Neural crest cell (in vitro differentiated cells): ENCODE measurements at places on chromosomes 3 and 15.

DNA sequence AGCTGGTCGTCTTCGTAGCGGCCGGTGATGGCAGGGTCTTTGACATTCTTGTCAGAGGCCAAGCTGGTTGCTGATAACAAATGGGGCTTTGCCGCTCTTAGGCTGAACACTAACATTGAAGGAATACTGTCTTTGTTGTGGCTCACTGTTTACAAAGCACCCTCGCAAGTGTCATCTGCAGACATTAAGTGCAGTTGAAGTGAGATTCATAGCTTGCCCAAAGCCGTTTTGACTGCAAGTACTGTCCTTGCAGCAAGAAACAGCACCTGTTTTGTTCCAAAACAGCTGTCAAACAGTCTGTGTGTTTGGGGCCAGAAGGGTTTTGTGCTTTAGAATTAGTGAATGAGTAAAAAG is 568 bp downstream of the SENP2 start:
- no peak for DNase-seq

DNA sequence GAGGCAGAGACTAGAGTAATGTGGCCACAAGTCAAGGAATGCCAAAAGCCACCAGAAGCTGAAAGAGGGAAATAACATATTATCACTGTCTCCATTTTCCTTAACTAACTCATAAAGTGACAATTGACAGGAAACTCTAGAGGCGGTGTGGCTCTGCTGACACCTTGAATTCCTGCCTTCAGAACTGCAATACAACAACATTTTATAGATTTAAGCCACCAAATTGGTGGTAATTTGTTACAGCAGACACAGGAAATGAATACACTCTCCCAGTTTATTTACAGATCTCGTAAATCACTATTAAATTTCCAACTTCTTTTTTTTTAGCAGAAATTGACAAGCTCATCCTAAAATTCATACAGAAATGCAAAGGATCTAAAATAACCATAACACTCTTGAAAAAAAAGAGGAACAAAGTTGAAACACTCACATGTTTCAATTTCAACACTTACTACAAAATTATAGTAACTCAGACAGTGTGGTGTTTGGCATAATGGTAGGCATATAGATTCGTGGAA is 449.9 kb downstream of the OTOL1 start:
- DNase-seq = no peak

GRCh38 chr15:101043911-101044624 is 124.9 kb downstream of the LRRK1 start:
- DNase-seq = no peak

DNA sequence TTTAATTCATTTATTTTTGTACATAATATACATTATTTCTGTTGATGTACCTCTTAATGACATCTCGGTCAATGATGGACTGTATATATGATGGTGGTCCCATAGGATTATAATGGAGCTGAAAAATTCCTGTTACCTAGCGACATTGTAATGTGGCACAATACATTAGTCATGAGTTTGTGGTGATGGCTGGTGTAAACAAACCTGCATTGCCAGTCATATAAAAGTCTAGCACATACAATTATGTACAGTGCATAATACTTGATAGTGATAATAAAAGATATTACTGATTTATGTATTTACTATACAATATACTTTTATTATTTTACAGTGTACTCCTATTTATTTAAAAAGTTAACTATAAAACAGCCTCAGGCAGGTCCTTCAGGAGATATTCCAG is 15.1 kb downstream of the TTC14 start:
- DNase-seq = no peak
